ELF-1 (cell line): ENCODE measurements at places on chromosomes 3 and 15.

- DNase-seq: no peak
Measured at GRCh38 chr3:74041068-74041675, 416.4 kb upstream of the PDZRN3 start.

DNA sequence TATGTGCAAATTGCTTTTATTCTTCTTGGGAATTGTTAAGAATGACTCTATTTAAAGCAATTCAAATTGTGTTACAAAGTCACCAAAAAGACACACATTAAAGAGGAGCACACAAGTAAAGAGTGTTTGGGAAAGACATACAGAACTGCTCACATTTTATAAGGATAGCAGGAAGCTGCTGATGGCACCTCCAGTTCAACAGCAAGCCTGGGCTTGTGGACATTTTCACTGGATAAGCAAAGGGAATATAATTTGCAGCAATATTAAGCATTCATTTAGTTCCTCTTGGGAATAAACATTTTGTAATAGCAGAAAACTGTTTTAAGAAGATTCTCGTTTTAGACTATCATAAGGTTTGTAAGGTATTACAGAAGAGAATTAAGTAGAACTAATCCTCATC lies 1271.9 kb downstream of the ZPLD1 start:
- no peak for DNase-seq

DNA sequence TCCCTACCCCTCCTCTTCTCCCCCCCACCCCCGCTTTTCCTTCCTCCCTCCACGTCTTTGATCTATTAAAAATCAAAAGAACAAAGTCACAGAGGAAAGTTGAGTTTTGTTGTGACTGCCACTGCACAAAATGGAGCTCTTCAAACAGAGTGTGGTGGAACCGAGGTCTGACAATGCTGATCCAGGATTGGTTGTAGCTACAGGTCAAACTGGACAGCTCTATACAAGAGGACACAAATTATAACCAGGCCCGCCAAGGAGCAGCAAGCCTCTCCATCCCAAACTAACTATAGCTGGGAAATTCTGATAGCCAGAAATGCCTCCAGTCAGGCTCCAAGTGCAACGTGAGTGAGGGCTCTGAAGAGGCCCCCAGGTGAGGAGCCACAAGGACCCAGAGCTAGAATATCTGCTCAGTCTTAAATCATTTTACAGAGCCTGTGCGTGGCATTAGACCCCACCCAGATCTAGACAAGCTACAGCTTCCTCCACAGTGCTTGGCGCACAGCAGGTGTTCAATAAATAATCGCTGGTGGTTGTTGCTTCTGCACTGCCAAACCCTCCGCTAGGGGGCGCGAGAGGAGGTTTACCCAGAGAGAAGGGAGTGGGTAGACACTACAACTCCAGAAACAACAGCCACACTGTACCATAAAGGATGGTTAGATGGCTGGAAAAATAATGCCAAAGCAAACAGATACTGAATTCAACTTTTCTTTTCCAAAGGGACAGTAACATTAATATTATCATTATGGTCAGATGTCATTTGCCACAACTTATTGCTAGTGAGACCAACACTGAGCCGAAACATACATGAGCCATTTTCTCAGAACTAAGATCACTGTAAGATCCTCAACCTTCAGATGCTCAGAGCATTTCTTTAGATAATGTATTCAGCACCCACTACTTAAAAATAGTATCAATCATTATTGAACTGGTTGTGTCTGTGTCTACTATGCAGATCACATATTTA lies 44.6 kb downstream of the ZIC4 start:
- DNase-seq: peak; percentile 78

DNA sequence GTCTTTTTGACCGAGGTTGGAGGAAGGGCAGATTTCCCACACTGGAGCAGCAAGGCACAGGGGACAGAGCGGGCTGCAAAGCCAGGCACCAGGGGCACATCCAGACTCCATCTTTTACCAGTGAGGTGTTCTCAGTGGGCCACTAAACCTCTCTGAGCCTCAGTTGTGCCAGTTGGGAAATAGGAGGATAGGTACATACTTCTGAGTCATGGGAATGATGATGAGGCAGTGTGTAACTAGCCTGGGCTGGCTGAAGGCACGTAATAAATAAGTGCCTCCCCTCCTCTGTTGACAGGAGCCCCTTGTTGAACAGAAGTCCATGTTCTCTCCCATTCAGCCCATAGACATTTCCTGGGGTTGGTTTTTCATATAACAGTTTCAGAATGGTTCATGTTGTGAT lies 48.7 kb downstream of the GPD1L start:
- DNase-seq: no peak

GRCh38 chr15:71433402-71433801 lies 318.1 kb downstream of the THSD4 start:
- no peak for DNase-seq

- peak; percentile 84 for DNase-seq
Measured at GRCh38 chr3:113241292-113242095, 30.1 kb downstream of the BOC start.
